PC-3 (cell line): ENCODE measurements at places on chromosomes 12 and 14. TPM values are rescaled to one million over a fixed set of nuclear protein-coding genes. Genes with fewer than 3 reads are reported as not detected.

The SIX6 gene
- not detected in 2 replicates for total RNA-seq

DNA sequence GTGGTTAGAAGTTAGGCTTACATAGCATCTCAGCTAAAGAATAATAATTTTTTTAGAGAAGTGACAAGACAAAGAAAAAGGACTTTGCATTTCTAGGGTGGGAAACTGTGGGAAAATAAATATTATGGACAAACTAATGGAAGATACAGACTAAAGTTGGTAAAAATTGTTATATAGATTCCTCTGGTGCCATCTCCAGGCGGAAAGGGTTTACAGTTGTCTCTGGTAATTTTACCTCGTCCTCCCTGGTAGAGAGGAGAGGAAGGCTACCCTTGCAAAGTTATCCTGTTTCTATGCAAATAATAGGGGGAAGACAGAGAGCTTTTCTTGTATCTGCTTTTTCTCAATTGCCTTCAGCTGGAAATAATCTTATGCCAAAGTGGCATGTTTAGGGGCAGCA lies 5.2 kb downstream of the OR11G2 start:
- DNase-seq = peak; percentile 17

DNA sequence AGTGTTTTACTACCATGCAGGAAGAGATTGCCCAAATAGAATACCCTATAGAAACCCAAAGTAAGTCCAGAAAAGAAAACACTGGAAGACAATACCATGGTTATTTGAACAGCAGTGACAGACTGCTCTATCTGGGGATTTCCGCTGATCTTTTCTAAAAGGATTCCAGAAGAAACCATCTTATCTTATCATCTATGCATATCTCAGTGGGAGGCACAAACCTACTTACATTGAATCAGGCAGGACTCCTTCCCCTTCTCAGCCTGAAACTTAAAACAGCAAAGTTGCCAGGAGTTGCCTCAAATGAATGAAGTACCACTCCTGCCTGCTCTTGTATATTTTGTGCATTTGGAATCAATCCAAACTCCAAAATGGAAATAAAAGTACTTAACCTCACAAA lies 56.7 kb upstream of the NR2C1 start:
- no peak for DNase-seq

- no peak for DNase-seq
Measured at GRCh38 chr14:101354726-101355125, 206.6 kb upstream of the DIO3 start.

The GLS2 gene
- 4.0 and 7.3 TPM in 2 replicates for total RNA-seq

DNA sequence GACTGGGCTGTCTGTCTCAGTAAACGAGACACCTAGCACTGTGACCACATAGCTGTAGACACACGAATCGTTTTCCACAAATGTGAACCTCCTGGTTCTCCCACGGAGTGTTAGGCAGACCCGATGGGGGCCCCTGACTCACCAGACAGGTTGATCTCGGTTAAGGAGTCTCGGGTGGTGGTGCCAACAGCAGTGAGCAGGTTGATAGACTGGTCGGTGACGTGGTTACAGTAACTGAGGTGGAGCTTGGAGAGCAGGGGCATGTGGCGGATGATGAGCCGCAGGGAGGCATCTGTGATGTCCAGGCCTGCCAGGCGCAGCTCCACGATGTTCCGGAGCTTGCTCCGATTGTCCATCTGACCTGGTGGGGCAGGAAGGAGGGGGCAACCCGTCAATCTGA lies 39.8 kb downstream of the RNF34 start:
- no peak for DNase-seq
